A549 treated with RU486 at 1 μM for 4 hours (cell line): ENCODE measurements at places on chromosomes 7 and 10. TPM values are rescaled to one million over a fixed set of nuclear protein-coding genes. Genes with fewer than 3 reads are reported as not detected.

The TAS2R3 gene
- not detected in 5 replicates for total RNA-seq

The POMZP3 gene
- 22.4 to 27.3 TPM (median 25.4 TPM) in 5 replicates for total RNA-seq

The CHST3 gene
- total RNA-seq = 32.7 to 41.9 TPM (median 36.2 TPM) in 5 replicates

The COL28A1 gene
- 0.33 to 0.99 TPM (median 0.49 TPM) in 5 replicates for total RNA-seq

The FAM20C gene
- 27.6 to 39.7 TPM (median 34.7 TPM) in 5 replicates for total RNA-seq

The SEMA3E gene
- total RNA-seq = 2.1 to 2.9 TPM (median 2.7 TPM) in 5 replicates

The CALY gene
- total RNA-seq = 0.54 to 1.3 TPM (median 0.72 TPM) in 5 replicates

The PIP gene
- 0.28 TPM in 1 of 5 replicates, not detected in the others for total RNA-seq

The SLC26A5 gene
- total RNA-seq = not detected in 5 replicates

The GNGT1 gene
- total RNA-seq = not detected in 5 replicates

The GLI3 gene
- 0.15 to 0.47 TPM (median 0.21 TPM) in 5 replicates for total RNA-seq

The SUN3 gene
- 0.20 TPM in 1 of 5 replicates, not detected in the others for total RNA-seq

The ERVW-1 gene
- not detected in 5 replicates for total RNA-seq

The GNAI1 gene
- total RNA-seq = 26.2 to 41.9 TPM (median 39.4 TPM) in 5 replicates

The FBXL13 gene
- 0.19 to 0.42 TPM (median 0.31 TPM) in 4 of 5 replicates, not detected in the other for total RNA-seq

The BEND7 gene
- 10.1 to 12.4 TPM (median 11.9 TPM) in 5 replicates for total RNA-seq

The TEX47 gene
- not detected in 5 replicates for total RNA-seq

The HMX3 gene
- total RNA-seq = 0.12 TPM in 1 of 5 replicates, not detected in the others

The PDE6C gene
- not detected in 5 replicates for total RNA-seq

The PIK3CG gene
- total RNA-seq = not detected in 5 replicates
